Activated naive CD4-positive, alpha-beta T cell treated with anti-CD3 and anti-CD28 coated beads, Interleukin-2, amount 50 U/mL, for 72 hours (primary cell): ENCODE measurements at places on chromosomes 2 and 18. TPM values are rescaled to one million over a fixed set of nuclear protein-coding genes. Genes with fewer than 3 reads are reported as not detected.

DNA sequence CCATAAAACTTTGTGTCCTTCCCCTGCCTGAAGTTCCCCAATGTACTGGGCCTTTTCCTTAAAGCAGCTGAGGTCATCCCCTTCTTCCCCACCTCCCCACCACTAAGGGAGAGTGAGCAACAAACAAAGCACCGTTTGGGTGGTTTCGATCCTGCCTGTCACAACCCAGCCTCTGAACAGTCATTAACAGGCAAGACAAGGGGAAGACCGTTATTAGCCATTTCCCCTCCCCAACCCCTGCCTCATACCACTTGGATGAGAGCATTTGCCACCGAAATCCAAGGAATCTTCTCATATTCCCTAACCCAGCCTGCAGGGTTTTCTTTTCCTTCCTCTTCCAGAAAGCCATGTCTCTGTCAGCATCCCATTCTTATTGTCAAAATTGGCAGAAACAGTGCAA is 65.6 kb downstream of the STRADB start:
- no peak for DNase-seq

GRCh38 chr2:45794134-45794617 is 142.7 kb downstream of the PRKCE start:
- no peak for DNase-seq

The ZNF804A gene
- not detected for total RNA-seq

The IHH gene
- total RNA-seq, result 0.14 TPM

The CAPN13 gene
- total RNA-seq, result not detected

DNA sequence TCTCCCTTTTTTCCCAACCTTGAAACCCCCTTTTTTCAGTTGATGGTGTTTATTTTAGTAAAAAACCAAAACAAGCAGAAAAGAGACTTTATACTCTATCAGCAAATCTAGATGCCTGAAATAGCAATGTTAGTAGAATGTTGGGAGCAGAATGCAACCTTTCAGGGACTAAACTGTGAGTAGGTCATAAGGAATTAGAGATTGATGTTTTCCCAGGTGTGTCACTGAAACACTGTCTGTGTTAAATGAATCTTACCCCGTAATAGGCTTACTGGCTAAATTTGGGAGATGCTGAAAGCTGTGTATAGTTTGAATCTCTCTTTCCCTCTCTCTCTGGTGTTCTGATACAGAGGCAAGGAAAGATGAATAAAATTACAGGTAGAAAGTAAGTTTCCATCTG is 43.8 kb downstream of the AGFG1 start:
- DNase-seq, result no peak

DNA sequence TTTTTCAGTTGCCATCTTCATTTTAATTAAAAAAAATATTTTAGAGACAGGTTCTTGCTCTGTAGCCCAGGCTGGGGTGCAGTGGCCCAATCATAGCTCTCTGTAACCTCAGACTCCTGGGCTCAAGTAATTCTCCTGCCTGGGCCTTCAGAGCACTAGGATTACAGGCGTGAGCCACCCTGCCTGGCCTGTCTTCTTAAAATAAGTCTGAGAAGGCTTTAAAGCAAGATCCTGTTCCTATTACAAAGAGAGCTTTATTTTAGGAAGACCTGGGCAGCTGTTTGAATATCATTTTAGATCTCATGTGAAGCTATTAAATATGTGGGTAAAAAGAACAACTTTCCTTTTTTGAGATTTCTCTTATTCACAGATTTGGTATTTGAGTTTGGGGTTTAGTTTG is 1.5 kb downstream of the FAM228A start:
- DNase-seq, result no peak

The NYAP2 gene
- not detected for total RNA-seq

DNA sequence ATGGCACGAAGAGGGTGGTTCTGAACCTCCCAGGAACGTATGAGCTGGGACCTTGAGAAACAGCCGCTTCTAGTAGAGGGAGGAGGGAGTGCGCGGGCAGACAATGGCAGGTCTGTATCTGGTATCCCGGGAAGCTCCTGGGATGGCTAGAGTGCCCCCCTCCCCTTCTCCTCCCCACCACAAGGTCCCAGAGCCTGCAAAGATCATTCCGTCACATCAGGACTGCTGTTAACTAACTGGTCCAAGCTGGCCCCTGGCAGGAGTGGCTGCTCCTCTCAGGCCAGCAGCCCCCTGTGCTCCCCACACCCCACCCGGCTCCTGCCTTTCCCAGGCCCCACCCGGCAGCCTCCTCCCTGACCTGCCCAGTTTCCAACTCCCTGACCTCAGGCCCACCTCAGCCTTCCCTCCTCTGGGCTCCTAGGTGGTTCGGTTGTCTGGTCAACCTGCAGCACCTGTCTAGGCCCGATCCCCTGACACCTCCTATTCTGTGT is 75.0 kb downstream of the TPO start:
- DNase-seq, result no peak

DNA sequence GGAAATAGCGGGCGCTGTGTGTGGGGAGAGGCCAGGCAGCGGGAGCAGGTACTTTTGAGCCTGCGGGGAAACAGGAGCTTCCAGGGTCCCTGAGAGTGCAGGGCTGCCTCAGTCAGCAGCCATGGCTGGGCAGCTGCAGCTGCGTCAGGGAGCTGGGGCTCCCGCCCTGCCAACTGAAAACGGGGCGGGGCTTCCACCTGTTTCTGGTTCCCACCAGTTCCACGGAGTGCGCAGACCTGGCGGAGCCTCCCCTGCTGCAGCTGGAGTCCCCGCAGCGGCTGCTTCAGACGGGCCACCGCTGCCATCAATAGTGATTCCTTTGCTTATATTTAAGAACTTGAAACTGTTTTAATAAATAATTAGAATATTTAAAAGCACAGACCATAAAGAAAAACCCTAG is 30.6 kb upstream of the RPRM start:
- DNase-seq, result no peak

DNA sequence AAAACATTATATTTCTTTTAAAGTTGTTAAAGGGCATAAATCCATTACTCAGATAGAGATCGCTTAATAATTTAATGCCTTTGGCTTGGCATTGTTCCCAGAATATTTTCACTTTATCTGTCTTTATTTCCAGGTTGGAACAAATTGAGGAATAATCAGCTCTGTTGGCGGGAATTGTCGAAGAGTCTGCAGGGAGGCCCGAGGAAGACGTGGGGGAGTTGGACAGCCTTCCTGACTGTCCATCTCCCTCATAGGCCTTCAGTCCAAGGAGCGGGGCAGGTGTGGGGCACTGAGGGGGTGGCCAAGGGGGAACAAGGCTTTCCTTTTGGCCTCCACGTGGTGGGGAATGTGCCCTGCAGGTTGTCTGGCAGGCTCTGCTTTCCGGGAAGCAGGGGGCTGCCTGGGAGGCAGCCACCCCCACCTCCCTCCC is 179.6 kb downstream of the ZBTB7C start:
- DNase-seq, result no peak

- no peak for DNase-seq
Observed at GRCh38 chr2:60872510-60872928, 8.9 kb upstream of the REL start.

DNA sequence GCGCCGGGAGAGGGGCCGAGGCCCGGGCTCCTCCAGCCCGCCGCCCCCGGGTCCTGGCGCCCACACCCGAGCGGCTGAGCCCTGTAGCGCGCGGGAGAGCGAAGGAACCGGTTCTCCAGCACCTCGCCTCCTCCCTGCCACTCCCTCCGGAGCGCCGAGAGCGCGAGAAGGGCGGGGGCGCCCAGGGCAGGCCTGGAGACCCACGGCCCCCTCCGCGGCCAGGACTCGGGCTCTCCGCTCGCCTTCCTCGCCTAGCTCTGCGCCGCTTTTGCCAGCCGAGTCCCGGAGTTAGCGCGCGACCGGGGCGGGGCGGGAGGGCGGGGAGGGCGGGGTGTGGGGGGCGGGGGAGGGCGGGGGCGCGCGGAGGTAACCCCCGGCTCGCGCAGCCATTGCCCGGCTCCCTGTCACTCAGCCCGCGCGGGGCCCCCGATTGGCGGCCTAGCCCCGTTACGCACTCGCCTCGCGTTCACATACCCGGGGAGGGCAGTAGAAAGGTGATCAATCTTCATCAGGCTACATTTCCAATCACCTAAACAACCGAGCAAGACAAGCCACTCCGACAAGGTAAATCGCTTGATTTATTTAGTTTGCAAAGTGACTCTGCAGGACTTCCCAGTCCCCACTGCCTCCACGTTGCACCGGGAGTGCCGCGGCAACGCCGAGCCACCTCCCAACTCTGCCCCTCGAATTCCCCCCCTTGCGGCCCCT is at the start of gene OTX1:
TSS of gene OTX1 (plus strand) at position 497 of the 708 bp plus-strand sequence. CDS start 2,161 bp downstream, outside the sequence.
- DNase-seq, result peak; percentile 60

GRCh38 chr2:195820867-195821565 is 164.0 kb downstream of the SLC39A10 start:
- no peak for DNase-seq

The PTPRN gene
- 3.1 TPM for total RNA-seq

DNA sequence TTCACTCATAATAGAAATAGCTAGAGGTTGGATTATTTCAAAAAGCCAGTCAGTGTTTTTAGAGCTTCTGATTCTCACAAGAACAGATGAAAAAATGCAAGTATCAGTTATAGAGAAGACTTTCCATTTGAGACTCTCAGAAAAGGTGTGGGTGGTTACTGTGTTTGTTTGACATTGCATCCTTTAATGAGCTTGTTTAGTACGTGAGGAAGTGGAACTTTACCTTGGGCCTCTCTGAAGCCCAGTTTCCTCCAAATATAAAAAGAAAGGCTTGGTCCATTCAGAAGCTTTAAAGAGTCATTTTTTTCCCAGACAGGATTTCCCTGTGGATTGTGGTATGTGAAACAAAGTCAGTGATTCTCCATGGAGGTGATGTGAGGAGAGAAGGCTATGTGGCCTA is 89.9 kb upstream of the RANBP2 start:
- no peak for DNase-seq

The RAX gene
- total RNA-seq, result 0.56 TPM

DNA sequence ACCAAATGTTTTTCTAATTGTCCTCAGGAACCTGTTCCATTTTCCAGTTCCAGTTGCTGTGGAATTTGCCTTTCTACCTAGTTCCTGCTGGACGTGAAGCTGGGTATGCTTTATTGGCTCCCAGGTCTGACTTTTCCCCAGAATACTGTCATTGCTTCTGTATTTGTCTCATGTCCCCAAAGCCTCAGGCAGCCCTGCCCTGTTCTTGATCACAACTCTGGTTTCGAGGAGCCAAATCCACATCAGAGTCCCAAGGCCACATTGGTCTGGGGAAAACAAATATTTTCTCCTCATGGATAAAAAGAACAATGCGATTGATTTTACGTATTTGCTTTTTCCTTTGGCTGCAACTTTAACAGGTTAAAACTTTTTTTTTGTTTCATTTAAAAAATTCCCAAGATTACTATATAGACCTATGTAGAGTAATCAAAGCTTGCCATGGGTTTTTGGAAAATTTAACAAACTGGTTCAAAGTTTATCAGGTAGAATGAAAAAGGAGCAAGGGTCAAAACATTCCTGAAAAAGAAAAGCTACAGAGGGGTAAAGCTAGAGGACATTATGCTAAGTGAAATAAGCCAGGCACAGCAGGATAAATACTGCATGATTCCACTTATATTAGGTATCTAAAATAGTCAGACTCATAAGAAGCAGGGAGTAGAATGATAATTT is 85.2 kb downstream of the MDH1 start:
- no peak for DNase-seq

- DNase-seq, result no peak
Observed at GRCh38 chr2:205998583-205998982, 87.4 kb downstream of the INO80D start.

- DNase-seq, result peak; percentile 70
Observed at GRCh38 chr2:68734688-68735525, at the start of gene ARHGAP25. ARHGAP25 (plus strand) TSS chr2:68734811; CDS start chr2:68735200, 389 bp downstream.

- no peak for DNase-seq
Observed at GRCh38 chr2:64488050-64488974, 34.4 kb downstream of the LGALSL start.

DNA sequence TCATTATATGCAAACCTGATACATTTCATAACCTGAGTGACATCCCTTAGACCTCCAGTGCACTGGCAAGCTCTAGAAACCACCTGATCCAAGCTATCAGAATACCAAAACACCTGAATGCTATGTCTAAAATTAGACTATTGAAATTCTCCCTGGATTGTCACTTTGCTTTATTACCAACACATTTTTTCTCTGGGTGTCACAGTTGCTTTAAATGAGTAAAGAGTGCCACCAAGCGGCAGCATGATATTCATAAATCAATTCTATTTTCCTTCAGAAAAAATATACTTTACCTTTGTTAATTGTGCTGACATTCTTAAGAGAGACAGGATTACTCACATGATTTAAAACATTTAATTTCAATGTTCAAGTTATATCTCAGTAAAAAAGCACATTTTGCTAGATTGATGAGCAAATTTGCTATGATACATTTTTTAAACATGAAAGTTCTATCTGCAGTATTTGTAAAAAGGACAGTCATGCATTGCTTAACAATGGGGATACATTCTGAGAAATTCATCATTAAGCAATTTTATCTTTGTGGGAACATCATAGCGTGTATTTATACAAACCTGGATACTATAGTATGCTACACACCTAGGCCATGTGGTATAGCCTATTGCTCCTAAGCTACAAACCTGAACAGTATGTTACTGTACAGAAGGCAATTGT is 338.4 kb upstream of the SLC39A10 start:
- DNase-seq, result no peak

GRCh38 chr18:29979881-29980280 is 1062.7 kb downstream of the DSC3 start:
- DNase-seq, result no peak

DNA sequence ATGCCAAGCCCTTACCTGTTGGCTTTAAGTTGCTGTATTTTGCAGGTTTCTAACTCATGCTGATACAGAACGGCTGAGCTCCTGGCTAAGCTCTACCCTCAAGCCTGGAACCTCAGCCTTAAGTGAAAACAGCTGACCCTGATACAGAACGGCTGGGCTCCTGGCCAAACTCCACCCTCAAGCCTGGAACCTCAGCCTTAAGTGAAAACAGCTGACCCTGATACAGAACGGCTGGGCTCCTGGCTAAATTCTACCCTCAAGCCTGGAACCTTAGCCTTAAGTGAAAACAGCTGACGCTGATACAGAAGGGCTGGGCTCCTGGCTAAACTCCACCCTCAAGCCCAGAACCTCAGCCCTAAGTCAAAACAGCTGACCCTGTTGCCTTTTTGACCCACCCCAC is 17.6 kb upstream of the DNER start:
- DNase-seq, result no peak

DNA sequence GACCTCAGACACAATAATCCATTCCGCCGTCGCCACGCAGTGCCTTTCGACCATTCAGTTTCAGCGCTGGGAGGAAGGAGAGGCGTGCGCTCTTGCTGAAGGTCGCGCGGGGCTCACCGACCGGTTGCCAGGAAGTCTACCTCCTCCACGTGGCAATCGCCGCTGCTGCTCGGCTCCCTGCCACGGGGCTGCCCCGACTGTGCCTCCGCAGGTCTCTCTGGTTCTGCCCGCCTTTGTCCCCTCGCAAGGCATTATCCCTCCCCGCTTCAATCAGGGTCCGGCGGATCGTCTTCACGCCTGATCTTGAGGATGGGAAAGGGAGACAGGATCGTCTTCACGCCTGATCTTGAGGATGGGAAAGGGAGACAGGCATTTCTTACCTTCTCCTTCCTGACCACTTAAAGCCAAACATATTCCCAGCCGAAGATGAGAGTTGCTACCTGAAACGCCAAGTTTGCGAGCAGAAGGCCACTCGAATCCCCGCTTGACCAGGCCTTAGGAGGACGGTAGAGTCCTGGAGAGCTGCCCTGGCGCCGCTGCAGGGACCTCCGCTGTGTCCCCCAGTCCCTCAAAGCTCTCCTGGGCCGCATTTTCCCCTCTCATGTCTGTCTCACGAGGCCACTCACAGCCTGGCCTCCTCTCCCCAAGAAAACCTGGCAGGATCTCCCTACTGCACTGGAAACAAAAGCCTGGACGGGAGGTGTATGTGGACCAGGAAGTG is 4.3 kb upstream of the GPR45 start:
- no peak for DNase-seq
